ENCODE measurements at places on chromosomes 1 and 21.
A peak's percentile ranks its signal among the peaks of the same experiment; 100 is the strongest.

- no peak for DNase-seq
Measured at GRCh38 chr1:41005876-41006275, 15.6 kb downstream of the SLFNL1 start.

DNA sequence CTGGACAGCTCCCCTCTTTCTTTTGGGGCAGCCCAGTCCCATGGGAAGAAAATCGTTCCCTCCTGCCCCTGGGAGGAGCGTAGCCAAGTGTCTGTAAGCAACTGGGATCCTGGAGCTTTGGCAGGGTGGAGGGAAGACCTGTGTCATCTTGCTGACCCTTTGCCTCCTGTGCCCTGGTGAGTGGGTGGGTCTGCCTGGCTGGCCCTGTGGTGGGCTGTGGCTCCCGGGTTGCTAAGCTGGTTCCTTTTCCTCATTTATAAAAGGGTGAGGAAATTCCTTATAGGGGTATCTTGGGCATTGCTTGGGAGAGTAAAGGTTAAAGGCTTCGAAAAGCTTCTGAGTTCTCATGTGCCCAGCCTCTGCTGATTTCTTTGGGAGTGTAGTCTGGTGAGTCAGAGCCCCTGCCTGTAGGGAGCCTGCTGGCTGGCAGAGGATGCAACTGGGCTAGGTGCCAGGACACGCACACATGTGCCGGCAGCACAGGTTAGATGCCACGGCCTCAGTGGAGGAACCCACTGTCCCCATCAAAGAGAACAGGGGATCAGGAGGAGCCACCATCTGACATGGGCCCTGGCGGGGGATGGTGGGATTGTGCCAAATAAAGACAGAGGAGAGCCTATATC lies 85.2 kb downstream of the ARHGEF10L start:
- no peak for DNase-seq

GRCh38 chr1:204459706-204460105 lies 34.9 kb downstream of the PIK3C2B start:
- DNase-seq: no peak

- DNase-seq: no peak
Measured at GRCh38 chr1:168766568-168766967, 37.6 kb upstream of the DPT start.

DNA sequence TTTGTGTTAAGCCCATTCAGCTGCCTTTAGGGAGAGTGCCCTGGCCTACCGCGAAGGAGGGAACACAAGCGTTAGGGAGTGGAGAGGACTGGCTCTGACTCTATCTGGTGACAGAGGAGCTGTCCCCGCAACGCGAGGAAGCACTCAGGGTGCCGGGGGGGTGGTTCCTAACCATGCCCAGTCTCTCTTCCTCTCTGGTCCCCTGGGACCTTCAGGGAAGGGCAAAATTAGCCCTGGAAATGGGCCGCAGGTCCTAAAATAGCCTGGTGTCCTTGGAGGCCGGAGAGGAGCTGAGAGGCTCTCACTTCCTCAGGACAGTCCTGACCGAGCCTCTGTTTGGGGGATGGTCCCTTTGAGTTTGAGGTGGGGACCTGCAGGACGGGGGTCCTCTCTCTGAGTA lies 5.8 kb downstream of the SLC45A1 start:
- DNase-seq: no peak

GRCh38 chr1:2311184-2312032 lies 79.9 kb downstream of the MORN1 start:
- peak; percentile 77 for DNase-seq

DNA sequence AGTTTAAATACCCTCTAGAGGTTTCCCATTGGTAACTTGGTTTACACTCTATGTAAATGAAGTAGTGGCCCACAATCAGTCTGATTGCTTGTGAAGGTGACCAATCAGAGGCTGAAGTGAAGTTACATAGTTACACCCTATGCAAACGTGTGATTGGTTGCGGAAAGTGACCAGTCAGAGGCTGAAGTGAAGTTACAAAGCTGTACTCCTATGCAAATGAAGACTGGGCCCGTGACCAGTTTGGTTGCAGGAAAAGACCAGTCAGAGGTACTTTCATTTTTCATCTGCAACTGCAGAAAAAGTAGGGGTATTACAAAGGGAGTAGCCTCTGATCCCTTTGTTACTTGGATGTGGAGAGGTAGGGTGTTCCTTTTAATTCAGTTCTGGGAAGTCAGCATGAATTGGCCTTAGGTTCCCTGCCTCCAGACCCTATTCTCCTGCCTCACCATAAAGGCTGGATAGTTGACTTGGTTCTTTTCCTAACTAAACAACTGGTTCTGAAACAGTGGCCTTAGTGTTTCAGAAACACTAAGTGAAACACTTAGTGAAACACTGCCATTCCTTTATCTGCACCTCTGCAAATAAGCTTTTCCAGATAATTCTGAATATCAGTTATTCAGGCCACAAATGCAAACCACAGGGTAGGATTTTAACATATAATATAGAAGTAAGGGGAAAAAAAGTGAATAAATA lies 39.3 kb downstream of the MAGI3 start:
- DNase-seq: no peak

- no peak for DNase-seq
Measured at GRCh38 chr1:84969489-84970250, 27.2 kb downstream of the MCOLN2 start.

- DNase-seq: peak; percentile 75
Measured at GRCh38 chr1:27299385-27300271, 22.3 kb upstream of the TMEM222 start.

DNA sequence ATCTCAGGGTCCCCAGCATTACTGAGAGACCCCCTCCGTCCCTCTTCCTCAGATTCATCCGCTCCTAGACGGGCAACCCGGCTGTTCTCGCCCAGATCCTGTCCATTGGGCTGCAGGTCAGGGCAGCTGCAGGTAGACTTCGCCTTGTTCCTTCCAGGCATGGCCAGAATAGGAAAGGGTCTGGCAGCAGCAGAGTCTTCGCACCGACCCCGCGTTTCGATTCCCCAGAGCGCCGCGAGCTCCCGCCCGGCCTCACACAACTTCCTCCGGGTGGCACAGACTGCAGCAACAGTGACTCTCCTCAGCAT lies 265 bp downstream of the NRDC start:
- DNase-seq: no peak

- DNase-seq: no peak
Measured at GRCh38 chr1:161059293-161059692, 10.4 kb downstream of the ARHGAP30 start.

- peak; percentile 50 for DNase-seq
Measured at GRCh38 chr21:45871616-45872236, 109.8 kb upstream of the COL6A1 start.

GRCh38 chr1:205480349-205480985 lies 24.0 kb upstream of the CDK18 start:
- no peak for DNase-seq

- DNase-seq: no peak
Measured at GRCh38 chr1:228289996-228290881, 82.4 kb downstream of the OBSCN start.

DNA sequence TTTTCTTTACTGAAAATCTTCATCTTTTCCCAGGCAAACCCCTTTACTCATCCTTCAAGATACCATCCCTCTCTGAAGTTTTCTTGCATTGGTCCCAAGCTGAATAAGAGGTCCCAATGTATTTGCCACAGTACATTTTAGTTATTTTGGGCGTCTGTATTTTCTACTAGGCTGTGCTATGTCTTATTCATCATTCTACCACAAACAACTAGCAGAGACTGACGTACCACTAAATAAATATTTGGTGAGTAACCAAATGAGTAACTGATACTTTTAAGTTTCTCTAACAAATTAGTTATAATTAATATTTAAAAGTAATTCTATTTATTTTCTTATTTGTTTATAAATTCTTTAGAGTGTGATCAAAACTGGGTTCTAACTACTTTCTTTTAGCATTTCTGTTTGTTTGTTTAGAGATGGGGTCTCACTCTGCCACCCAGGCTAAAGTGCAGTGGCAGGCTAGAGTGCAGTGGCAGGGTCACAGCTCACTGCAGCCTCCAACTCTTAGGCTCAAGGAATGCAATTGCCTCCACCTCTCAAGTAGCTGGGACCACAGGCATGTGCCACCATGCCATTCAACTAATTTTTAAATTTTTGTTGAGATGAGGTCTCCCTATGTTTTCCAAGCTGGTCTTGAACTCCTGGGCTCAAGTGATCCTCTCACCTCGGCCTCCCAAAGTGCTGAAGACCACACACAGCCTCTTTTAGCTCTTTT lies 33.1 kb downstream of the NDC1 start:
- DNase-seq: no peak

- DNase-seq: peak; percentile 22
Measured at GRCh38 chr1:161071886-161072371, 2.2 kb upstream of the ARHGAP30 start.

DNA sequence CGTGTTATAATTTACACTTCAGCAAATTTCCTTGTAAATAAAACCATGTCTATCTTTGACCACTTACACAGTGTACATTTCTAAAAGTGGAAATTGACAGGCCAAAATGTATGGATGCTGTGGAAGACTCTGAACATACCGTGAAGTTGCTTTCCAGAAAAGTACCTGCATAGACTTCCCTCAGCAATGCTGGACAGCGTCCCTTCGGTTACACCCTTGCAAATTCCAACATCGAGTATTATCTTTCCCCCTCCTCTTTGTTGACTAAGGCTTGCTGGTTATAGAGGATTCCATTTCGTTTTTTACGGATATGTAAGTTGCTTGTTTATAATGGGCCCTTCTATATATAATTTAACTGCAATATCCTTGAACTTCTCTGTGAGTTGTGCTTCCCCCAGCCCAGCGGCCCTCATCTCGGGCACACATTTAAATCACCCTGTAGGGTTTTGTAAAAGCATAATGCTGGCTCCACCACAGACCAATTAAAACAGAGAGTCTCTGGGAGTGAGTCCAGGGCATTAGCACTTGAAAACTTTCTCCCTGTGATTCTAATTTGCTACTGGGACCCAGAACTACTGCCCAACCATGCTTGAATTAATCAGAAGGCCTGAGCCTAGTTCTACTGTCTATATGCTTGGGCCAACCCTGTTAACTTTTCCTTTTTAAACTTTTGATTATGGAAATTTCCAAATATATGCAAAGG lies 230.3 kb downstream of the GRIK3 start:
- no peak for DNase-seq

DNA sequence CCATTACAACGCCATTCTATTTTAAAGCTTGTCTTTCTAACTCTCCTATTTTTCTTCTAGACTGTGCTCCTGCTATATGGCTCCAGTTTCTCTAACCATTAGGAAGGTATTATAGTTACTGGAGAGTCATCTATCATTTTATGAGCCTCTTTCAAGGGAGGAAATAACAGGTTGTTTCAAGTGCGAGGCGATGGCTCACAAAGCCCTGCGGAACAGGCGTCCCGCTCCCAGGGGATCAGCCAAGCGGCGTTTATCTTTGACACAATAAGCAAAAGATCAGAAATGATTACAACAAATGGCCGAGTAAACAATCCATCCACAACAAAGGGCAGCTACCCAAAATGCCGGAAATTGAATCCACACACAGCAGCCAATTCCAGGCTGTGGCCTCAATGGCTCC lies 249.5 kb upstream of the POU3F1 start:
- DNase-seq: no peak

DNA sequence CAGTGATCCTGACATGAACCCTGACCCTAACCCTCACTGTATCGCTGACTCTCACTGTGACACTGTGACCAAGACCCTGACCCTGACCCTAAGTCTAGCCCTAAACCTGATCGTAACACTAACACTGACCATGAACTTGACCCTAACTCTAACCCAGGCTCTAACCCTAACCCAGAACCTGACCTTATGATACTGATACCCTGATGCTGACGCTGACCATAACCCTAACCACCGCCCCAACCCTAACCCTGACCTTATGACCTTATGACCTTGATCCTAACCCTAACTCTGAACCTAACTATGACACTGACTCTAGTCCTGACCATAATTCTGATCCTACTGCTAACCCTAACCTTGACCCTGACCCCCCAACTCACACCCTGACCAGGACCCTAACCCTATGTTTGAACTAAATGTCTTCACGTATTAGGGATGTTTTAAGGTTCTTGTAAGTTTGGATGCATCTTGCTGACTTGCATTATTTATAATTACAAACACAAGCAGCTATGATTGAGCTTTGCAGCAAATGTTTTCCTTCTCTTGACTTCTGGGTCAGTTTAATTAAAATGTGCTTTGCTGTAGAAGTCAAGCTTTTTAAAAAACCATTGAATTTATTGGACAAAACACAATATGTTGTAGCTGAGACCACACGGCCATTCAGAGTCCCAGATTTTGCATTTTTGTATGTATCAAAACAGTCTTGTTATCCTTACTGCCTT lies 23.9 kb upstream of the PRSS38 start:
- no peak for DNase-seq

GRCh38 chr1:187067160-187067559 lies 238.4 kb downstream of the PLA2G4A start:
- no peak for DNase-seq

DNA sequence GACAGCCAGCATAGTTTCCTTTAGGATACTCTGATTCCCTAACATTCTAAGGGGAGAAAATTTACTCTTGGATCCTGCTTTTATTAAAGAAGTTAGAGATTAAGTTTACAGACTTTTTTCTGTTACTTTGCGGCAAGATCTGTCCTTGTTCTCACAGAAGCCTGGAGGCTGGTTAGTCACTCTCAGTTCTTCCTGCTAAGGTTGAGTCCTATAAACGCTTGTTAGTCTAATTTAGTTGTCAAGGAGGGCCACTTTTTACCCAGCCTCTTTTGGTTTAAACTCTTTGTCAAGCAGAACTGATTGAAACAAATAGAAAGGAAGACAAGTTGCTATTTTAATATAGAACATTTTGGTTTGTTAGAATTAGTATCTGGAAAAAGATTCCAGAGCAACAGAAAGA lies 89.7 kb downstream of the C21orf91 start:
- DNase-seq: no peak

- no peak for DNase-seq
Measured at GRCh38 chr1:234780531-234781162, 170.7 kb upstream of the IRF2BP2 start.

DNA sequence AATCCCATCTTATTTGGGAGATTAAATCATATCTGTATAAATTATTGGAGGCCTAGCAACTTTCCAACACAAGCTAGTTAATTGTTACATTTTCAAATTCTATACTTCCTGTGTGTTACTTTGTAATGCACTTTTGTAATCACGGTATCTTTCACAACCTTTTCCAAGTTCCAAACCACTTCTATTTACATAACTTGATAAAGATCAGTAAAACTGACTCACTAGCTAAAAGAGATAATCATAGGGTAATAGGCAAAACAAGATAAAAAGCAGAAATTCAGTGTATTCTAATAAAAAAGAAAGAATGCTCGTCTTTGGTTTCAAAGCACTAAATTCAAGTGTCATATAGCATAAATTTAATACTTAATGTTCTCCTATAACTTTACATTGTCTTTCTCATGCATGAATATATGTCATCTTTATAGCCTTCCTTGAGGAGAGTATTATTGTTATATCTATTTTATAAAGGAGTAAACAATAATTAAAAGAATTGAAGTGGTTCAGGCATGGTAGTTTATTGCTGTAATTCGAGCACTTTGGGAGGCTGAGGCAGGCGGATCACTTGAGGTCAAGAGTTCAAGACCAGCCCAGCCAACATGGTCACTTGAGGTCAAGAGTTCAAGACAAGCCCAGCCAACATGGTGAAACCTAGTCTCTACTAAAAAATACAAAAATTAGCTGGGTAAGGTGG lies 66.4 kb downstream of the RGS13 start:
- DNase-seq: no peak

GRCh38 chr1:111604931-111605330 lies 14.7 kb upstream of the RAP1A start:
- no peak for DNase-seq
